Mononuclear cell (primary cell): ENCODE measurements at places on chromosomes 2 and 18. TPM values are rescaled to one million over a fixed set of nuclear protein-coding genes. Genes with fewer than 3 reads are reported as not detected.

GRB14 gene
- total RNA-seq: 2.0 TPM

RRM2 gene
- 5.5 TPM for total RNA-seq

CPO gene
- 0.21 TPM for total RNA-seq

ANKRD62 gene
- total RNA-seq: not detected

DSG2 gene
- 0.21 TPM for total RNA-seq

MC2R gene
- under 0.01 TPM for total RNA-seq
